ENCODE measurements at places on chromosomes 7 and 10.

DNA sequence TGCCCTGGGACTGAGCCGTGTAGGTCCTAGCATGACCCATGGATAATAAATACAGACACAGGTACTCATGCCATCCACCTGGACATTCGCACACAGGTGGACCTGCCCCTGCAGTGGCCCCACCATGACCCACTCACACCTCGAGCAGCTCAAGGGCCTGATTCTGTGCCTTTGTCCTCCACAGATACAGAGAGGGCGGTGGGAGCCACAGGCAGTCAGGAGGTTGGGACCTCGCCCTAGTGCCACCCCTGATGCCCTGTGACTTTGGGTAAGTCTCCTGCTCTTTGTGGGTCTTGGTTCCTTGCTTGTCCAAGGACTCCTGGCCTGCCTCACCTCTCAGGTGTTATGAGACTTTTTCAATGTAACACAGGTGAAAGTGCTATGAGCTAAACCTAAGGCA is 42.9 kb downstream of the C10orf120 start:
- DNase-seq: no peak

DNA sequence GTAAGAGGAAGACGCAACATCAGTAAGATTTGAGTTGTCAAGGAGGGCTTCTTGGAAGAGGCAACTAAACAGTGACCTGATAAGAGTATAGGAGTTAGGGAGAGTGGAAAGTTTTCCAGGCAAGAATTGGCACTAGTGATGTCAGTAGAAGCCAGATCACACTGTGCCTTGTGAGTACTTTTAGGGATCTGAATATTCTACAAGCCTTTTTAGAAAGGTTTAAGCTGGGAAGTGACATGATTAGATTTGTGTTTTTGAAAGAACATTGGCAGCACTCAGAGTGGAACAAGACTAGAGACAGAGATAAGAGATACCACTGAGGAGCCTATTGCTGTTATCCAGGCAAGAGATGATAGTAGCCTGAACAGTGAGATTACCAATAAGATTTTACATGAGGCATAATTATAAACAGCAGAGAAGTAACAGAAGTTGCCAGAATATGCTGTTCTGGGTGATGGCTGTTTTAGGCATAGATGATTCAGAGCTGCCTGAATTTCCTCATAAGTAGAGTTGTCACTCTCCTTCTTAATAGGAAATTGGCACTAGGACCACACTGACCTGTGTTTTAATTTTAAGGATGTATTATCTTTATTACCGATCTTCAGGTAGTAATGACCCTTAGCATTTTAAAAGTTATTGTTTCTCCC is 45.6 kb downstream of the NHLRC2 start:
- DNase-seq: no peak

DNA sequence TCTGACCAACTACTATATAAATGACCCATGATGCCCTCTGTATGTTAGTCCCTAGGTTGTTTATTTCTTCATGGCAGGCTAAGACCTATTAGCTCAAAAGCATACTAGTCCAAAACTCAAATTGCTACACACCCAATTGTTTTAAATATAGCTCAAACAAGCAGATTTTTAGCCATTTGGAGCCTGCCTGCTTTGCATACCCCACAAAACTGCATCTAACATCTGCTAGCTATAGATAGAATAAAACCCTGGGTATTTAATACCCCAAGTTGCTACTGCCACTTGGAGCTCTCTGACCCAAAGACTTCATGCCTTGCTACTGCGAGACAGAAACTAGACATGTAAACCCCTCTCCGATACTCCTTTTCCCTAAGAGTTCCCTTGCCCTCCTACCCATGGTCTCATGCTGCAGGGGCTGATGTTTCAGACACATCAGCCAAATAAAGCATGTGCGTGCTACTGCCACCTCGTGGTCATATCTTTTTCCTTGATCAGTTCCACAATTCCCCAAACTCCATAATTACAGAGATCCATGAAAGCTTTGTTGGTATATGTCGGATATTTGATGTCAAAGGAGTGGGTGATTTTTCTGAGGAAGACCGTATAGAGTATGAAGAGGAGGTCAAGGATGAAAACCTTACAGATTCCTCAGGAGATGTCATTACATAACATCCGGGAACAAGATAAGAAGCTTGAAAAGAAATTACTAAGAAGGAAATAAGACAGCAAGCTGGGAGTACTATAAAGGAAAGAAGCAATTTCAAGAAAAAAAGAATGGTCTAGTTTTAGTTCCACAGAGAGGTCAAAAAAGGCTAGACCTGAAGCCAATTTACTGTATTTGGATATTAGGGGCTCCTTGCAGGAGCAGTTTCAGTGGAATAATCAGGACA is 386.6 kb downstream of the SH2D4B start:
- peak; percentile 9 for DNase-seq

DNA sequence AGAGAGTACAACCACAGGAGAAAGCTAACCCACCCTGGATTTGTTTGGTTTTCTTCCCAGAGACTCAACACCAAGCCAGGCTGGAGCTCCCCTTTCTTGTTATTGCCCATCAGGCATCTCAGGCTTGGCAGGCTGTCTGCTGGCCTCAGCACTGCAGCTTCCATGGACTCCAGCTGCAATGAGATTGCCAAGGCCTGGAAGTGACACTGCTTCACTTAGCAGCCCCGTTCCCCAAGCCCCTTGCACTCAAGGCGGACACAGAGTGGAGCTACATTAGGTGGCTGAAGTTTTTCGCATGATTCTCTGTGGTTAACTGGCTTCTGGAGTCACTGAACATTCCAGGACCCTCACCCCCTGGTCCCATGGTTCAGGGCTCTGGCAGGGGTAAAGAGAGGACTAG is 163.1 kb upstream of the GDF10 start:
- DNase-seq: no peak

GRCh38 chr7:83077328-83077727 is 85.4 kb downstream of the PCLO start:
- no peak for DNase-seq
